ENCODE measurements at places on chromosomes 12 and 14. TPM values are rescaled to one million over a fixed set of nuclear protein-coding genes. Genes with fewer than 3 reads are reported as not detected.
A peak's percentile ranks its signal among the peaks of the same experiment; 100 is the strongest.

DNA sequence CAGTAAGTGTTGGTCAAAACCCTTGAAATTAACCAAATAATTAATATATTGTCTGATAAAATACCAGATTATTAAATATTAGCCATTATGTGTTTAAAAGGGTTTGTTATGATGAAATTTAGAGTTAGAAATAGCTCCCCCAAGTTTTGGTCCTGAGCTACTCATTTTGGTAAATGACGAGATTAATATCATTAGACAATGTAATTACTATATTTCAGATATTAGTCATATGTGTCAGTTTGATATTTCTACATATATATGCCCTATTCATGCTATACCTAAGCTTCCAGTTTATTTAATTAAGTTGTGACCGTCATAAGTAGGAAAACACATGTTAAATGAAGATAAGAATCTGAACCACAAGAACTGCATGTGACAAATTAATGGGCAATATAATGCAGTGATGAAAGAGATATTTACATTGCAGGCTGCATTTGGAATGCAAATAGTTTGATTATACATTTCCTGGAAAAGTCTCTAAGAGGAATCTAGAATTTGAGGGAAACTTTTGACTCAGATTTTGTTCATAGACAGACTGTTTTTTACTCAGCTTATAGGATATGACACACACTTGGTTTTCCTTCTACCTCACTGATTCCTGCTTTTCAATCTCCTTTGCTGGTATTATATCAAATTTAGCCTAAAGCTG, 70.5 kb downstream of the TBC1D30 start:
- no peak for DNase-seq

GRCh38 chr12:120703311-120703942, 6.8 kb upstream of the UNC119B start:
- DNase-seq, result no peak

- DNase-seq, result no peak
These were observed 114.0 kb downstream of the PRMT8 start for GRCh38 chr12:3604748-3605586.

GRCh38 chr14:67618617-67619063, 1.1 kb upstream of the ARG2 start:
- DNase-seq, result no peak

- DNase-seq, result no peak
These were observed 966 bp downstream of the BICD1 start for GRCh38 chr12:32107359-32108267.

DNA sequence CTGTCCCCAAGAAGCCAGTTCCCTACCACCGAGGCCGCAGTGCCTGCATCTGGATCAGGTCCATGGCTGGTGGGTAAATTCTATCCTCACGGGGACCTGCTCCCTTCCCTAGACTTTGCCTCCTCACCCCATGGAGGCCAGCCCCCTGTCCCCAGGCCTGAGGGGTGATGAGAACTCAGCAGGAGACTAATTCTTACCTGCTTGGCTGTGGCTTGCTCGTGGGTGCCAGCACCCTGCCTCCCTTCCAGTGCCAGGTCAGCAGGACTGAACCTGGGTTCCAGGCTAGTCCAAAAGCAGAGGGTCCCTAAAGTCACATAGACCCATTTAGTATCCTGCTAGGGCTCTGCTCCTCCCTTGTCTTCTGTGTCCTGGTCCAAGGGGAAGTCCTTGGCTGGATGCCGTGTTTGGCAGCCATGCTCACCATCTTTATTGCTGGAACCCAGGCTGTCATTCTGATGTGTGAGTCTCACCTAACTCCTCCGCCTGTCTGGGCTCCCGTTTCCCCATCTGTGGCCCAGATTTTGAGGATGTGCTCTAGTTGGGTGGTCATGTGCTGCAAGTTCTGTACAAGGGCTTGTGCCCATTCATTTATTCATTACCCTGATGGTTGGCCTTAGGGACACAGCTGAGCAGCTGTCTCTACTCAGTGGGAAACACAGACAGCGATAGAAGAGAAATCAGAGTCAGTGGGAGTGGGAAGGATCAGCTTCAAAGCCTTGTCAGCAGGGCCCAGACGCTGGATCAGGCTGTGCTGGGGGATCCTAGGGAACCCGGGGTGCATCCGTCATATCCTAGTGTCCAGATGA, 949 bp downstream of the PLBD2 start:
- peak; percentile 25 for DNase-seq

GRCh38 chr14:34233619-34234018, 228.4 kb downstream of the SPTSSA start:
- no peak for DNase-seq

- DNase-seq, result no peak
These were observed 613.0 kb downstream of the RPS29 start for GRCh38 chr14:48973151-48973550.

- DNase-seq, result no peak
These were observed 232.1 kb downstream of the NAV3 start for GRCh38 chr12:78062786-78063185.

DNA sequence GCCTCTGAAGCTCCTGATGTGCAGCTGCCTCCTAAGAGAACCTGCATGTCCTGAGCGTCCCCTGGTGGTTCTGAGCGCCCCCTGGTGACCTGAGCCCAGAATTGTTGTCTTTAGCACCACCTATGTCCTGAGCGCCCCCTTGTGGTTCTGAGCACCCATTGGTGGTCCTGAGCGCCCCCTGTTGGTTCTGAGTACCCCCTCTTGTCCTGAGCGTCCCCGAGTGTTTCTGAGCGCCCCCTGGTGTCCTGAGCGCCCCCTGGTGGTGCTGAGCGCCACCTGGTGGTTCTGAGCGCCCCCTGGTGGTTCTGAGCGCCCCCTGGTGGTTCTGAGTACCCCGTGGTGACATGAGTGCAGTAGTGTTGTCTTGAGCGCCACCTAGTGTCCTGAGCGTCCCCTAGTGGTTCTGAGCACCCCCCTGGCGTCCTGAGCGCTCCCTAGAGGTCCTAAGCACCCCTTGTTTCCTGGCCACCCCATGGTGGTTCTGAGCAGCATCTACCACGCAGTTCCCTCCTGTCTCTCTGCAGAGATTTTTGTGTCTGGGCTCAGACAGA, 782.5 kb downstream of the TMEM121 start:
- no peak for DNase-seq

GRCh38 chr12:56900583-56900982, 33.6 kb downstream of the SDR9C7 start:
- no peak for DNase-seq

- peak; percentile 86 for DNase-seq
These were observed 21.2 kb downstream of the PRPF40B start for GRCh38 chr12:49644620-49644994.

GRCh38 chr12:25975682-25976081, 17.2 kb downstream of the RASSF8 start:
- no peak for DNase-seq

- peak; percentile 34 for DNase-seq
These were observed 97.9 kb downstream of the RERGL start for GRCh38 chr12:17992002-17992656.

DNA sequence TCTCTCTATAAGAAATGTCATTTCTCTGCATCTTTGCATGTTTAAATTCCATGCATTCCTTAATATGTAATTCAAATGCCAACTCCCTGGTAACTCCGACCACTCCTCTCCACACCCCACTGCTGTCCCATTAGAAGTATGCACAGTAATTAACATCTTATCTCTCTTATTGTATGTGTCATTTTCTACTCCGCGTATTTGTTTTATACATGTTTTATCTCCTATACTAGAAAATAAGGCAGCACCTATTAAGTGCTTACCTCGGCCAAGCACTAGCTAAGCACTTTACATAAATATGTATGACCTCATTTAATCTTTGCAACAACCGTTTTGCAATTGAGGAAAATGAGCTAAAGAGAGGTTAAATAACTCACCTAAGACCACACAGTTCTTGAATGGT, 469.8 kb downstream of the BCAT1 start:
- DNase-seq, result no peak

MARS1 gene
- total RNA-seq, result 870 TPM

HOXC12 gene
- not detected for total RNA-seq

SERPINA9 gene
- total RNA-seq, result not detected

Measured in glutamatergic neuron (in vitro differentiated cells).